ENCODE measurements at places on chromosomes 7 and 10.
A peak's percentile ranks its signal among the peaks of the same experiment; 100 is the strongest.

DNA sequence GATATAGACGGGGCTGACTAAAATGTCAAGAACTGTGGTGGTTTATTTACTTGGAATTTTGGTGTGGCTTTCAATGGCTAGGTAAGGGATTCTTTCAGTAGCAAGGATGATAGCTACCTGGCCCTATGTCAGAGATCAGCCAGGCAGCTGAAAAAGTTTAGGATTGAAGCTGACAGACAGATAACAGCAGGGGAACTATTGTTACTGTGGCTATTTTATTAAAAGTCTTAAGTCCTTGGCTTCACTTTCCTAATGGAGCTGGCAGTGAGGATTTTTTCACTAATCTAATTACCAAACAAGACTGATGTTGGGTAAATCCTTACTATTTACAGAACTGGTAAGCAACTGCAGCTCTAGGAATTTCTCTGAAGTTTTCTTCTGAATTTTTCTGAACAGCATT lies 72.4 kb upstream of the ANLN start:
- no peak for DNase-seq

DNA sequence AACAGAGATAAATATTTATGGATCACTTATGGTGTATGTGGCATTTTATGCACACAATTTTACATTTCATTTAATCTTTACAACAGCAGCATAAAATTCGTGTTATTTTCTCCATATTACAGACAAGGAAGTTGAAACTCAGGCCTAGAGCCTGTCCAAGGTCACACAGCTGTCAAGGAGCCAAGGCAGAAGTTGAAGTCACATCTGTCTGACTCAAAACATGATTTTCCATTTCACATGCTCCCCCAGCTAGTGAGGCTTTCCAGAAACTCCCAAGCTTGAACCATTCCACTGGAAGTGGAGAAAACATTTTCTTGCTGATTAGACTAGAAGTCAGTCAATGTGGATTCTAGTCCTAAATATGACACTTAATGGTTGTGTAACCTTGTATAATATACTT lies 110.5 kb downstream of the HECTD2 start:
- DNase-seq: no peak

DNA sequence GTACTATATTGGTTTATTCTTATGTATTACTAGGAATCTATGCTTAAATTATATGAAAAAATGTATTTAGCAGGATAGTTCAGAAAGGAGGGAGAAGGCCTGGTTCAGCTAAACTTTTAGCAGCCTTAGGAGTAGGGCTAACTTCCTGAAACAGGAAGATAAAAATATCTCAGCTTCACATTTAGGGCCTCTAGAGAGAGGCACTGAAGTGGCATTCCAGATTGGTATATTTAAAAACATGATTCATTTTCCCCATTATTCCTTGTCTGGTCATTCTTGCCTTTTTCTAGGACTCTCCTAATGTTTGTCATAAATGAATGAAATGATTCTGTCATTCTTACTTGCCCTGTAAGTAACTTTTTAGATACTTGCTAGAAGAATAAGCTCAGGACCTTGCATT lies 63.0 kb upstream of the CYP26C1 start:
- no peak for DNase-seq

- DNase-seq: no peak
These were observed 734 bp downstream of the PTPN12 start for GRCh38 chr7:77537778-77538280.

- no peak for DNase-seq
These were observed 140.7 kb downstream of the SLC25A13 start for GRCh38 chr7:96181174-96181573.

DNA sequence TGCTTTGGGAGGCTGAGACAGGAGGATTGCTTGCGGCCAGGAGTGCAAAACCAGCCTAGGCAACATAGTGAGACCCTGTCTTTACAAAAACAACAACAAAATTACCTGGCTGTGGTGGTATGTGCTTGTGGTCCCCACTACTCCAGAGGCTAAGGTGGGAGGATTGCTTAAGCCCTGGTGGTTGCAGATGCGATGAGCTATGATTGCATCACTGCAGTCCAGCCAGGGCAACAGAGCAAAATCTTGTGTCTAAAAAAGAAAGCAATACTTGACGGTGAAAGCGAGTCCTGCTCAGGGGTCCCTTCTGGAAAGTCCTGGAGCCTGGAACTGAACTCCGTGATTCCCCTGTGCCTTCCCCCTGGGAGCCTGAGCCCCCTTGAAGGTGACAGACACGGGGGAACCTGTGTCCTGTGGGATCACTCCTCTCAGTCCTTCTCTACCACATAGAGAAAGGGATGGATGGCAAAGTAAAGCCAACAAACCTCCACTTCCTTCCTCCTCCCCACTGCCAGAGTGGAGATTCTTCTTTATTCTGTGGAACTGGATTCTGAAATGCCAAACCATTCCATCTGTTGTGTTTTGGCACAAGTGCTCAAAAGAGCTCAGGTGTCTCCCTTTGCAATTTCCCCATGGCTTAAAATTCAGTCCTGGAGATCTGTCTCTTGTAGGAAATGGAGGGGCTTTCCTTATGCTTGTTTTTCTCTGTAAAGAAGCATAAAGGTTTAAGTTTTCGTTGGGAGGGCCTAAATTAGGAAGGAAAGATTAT lies 50.6 kb downstream of the KIAA1217 start:
- no peak for DNase-seq

GRCh38 chr7:151244841-151245346 lies 3.6 kb downstream of the SMARCD3 start:
- no peak for DNase-seq

- DNase-seq: peak; percentile 9
These were observed 674 bp upstream of the OSBPL3 start for GRCh38 chr7:24980534-24981170.

GRCh38 chr10:122053314-122053713 lies 64.4 kb downstream of the TACC2 start:
- DNase-seq: no peak

DNA sequence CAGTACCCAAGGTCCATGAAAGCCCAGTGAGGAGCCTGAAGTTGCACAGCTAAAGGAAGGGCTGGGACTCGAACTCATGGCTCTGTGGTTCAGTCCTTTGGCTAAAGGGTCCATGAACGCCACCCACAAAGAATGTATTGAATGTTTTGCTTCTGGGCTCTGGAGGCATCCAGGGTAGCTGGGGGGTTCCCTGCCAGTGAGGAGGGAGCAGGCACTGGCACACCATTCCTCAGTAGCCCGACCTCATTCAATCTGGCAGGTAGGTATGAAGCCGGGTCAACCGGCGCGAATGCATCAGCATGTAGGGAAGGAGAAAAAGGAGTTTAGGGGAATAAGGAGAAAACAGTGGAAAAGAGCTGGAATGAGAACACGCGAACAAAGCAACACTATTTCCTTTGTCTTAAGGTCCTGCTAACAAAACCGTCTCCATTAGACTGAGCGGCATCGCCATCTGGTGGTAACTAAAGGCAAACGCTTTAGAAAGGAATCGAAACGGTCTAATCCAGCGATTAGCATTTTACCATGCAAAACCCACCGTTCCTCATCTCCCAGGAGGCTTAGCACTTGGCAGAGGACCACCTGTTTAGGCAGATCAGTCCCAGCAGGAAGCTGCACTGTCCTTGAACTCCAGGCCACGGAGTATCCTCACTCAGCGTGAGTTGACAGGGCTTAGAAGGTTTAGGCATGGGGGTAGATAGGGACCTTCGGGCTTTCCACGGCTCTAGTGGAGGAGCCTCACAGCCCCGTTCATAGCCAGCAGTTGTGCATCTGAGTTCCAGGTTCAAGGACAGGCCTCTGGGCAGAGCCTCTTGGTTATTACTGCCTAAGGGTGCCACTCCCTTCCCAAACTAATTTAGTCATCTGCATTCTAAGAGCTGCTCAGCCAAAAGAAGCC lies 122.8 kb downstream of the UBE2H start:
- DNase-seq: peak; percentile 26

GRCh38 chr7:11232462-11232861 lies 258.8 kb downstream of the PHF14 start:
- no peak for DNase-seq

DNA sequence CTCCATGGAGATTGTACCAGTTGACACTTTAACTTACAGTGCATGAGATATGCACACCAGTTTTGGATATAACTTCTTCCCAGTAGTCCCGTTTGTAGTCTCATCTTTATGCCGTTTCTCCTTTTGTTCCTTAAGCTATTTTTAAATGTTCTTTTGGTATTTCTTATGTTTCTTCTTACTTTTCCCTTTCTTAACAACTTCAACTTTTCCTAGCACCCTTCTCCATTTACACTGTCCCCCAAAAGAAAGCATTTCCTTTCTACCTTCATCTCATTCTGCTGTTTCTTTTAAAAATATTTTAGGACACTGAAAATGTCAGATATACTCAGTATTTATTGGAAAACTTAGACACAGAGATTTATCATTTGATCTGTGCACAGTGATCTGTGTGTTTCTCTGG lies 1.5 kb downstream of the PSMC2 start:
- DNase-seq: no peak

GRCh38 chr10:22453320-22453719 lies 108.0 kb downstream of the SPAG6 start:
- no peak for DNase-seq

GRCh38 chr10:131099028-131099726 lies 212.3 kb downstream of the TCERG1L start:
- no peak for DNase-seq

GRCh38 chr7:148535217-148535616 lies 55.3 kb upstream of the C7orf33 start:
- no peak for DNase-seq

DNA sequence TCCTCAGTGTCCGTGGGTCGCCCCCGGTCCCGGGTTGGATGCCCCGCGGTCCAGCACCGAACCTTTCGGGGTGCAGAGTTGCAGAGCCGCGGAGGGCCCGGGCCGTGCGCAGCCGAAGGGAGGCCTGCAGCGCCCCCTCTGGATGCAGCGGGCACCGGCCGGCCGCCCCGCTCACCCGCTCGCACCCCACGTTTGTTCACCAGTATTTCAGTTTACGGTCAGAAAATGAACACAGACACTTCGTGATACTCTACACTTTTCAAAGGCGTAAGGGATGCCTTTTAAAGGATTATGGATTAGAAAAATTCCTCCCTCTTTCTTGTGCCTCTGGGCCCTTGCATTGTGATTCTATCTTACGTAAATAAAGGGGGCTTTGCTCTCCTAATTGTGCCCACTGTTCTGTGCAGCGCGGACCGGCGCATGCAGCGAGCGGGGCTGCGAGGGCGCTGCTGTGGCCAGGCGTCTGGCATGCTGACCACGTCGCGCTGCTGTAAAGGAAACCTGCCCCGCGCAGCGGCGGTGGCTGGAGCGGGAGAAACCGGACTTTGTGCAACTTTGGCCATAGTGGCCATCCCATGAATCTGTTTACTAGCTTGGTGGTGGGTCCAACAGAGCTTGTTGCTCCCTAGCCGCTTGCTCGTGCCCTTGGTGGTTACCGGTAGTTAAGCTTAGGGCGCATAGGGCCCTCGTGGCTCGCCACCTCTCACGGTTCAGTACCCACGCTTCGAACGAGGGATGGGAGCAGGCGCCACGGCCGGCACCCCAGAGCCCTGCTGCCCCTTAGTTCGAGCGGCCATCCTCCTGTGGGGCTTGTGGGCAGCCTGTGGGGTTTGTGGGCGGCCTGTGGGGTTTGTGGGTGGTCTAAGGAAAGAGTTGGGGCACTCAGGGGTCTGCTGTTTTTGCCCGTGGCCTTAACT lies 739 bp upstream of the MEST start:
- DNase-seq: no peak

DNA sequence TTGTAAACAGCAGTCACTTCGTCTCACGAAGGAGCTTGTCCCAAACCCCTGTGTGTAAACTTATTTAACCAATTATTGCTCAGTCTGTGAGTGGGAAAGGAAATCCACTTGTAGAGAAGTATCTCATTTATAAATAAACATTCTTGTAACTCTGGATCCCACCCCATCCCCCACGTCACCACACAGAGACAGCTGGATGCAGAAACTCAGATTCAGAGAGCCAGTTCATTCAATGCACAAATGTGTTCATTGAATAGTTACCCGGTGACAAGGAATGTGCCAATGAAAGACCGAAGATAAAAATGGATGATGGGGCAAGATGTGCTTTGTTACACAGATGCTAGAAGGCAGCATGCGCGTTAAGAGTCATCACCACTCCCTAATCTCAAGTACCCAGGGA lies 8.3 kb upstream of the OCM start:
- DNase-seq: no peak

DNA sequence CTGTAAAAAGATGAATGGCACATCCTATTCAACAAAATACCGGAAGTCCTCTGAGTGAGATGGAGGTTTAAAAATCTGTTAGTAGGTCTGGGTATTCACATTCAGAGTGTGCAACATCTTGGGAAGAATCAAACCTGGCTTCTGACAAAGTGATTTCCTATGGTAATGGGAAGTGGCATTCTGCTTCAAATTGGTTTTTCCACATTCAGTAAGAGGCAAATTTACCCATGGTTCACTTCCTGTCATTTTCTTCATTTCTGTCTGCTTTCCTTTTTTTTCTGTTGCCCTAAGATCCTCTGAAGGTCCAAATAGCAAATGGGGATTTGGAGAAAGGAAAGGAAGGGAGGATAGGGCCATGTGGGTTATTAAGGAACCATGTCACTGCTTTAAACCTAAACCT lies 218.3 kb downstream of the DOCK4 start:
- no peak for DNase-seq

DNA sequence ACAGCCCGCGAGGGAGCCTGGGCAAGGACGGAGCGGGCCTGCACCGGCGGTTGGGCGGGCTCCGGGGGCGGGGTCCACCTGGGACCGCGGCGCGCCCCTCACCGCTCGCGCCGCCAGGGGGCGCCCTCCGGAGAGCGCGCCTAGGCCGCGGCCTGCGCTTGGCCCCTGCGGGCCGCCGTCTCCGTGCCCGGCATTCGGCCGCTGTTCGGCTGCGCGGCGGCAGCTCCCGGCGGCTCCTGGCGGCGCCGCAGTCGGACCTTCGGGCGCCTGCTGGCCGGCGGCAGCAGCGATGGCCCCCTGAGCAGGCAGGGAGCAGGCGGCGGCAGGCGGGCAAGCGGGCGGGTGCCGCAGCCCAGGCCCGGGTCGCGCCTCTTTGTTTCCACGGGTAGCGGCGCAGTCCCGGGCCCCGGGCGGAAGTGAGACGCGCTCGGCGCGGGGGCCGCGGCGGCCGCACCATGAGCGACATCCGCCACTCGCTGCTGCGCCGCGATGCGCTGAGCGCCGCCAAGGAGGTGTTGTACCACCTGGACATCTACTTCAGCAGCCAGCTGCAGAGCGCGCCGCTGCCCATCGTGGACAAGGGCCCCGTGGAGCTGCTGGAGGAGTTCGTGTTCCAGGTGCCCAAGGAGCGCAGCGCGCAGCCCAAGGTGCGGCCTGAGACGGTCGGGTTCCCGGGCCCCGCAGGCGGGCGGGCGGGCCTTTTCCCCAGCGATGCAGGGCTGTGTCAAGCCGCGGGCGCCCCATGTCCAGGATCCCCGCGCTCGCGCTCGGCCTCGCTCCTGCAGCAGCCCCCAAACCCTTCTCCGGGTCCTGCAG lies at the start of gene INTS15:
INTS15 (plus strand) TSS at position 193 of the 816 bp plus-strand sequence; CDS start at position 456, 263 bp downstream.
- DNase-seq: peak; percentile 66

GRCh38 chr7:134936893-134937510 lies 49.3 kb upstream of the AGBL3 start:
- DNase-seq: no peak

DNA sequence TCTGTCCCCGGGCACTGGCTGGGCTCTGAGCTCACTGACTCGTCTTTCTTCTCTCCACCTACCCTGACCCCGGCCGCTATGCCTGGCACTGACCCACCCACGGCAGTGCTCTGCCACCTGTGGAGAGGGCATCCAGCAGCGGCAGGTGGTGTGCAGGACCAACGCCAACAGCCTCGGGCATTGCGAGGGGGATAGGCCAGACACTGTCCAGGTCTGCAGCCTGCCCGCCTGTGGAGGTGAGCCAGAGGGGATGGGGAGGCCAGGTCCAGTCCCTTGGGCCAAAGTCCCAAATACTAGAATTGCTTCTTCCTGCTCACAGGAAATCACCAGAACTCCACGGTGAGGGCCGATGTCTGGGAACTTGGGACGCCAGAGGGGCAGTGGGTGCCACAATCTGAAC lies 27.3 kb downstream of the TBATA start:
- no peak for DNase-seq

GRCh38 chr10:114499630-114500190 lies 95.4 kb upstream of the AFAP1L2 start:
- no peak for DNase-seq

All from stimulated activated CD8-positive, alpha-beta memory T cell treated with anti-CD3 and anti-CD28 coated beads, Interleukin-4, amount 100 ng/mL, for 1 hour (primary cell).